ENCODE measurements at places on chromosomes 7 and 10.

- no peaks in the 10 kb centered on the region for H3K36me3 ChIP-seq
- H3K27me3 ChIP-seq: peaks cover 5% of the 10 kb centered on the region
- no peak overlapping the region for H3K27ac ChIP-seq
- no peak for DNase-seq
These were observed 379.7 kb upstream of the ZMIZ1 start for GRCh38 chr10:78688901-78689583.

DNA sequence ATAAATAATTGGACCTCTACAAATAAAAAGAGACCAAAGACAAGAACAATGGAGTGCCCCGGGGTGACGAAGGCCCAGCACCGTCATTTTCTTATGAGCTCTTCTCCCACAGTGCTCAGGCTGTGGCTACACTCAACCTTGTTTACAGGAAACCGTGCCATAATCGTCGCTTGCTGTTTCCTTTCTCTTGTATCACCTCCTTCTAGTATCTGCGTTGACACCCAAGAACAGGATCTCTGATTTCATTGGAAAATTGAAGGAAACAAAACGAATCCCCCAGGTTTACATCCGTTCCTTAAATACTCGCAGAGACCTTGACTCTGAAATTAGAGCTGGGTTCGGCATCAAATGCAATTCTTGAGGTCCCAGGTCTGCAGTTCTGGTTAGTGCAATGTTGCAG lies 1.7 kb upstream of the IGFBP3 start:
- H3K27me3 ChIP-seq: peaks cover 18% of the 10 kb centered on the region
- H3K4me3 ChIP-seq: peak overlapping the region; percentile 88
- H3K4me1 ChIP-seq: peaks cover 25% of the 10 kb centered on the region

DNA sequence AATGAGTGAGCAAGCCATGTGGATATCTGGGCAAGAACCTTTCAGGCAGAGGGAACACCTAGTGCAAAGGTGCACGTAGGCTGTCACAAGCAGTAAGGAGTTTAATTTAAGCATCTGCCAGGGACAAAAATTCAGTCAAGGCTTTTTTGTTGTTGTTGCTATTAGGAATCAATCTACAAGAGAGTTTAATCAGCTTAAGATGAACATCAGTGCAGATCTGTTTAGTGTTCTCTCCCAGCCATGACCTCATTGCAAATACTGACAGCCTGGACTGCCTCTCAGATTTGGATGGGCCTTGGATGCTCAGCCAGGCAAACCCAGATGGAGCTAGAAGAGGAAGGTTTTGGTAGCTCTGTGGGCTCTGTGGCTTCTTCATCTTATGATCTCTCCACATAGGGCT lies 3.3 kb upstream of the GLCCI1 start:
- no peaks in the 10 kb centered on the region for H3K36me3 ChIP-seq
- H3K4me1 ChIP-seq: no peaks in the 10 kb centered on the region
- no peak overlapping the region for H3K4me3 ChIP-seq
- DNase-seq: no peak

DNA sequence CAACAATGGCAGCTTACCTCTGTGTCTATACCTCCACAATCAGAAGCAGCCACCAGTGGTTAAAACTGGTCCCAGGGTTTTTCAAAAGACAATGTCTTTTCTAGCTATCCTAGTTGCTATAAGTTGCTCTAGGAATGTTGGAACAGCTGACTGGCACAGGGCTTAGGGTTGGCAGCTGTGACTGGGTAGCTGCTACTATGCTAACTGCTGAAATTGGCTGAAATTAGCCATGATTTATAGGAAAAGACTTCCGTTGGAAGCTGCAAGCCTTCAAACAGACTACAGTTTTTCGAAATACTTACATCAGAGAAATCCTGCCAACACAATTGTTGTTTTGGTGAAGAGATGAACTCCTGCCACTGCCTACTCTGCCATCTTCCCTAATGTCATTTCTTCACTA lies 102.3 kb downstream of the MKX start:
- H3K4me1 ChIP-seq: peaks cover 4% of the 10 kb centered on the region
- H3K4me3 ChIP-seq: no peak overlapping the region
- no peaks in the 10 kb centered on the region for H3K36me3 ChIP-seq
- no peak for DNase-seq
- H3K27ac ChIP-seq: no peak overlapping the region

Measured in mesenchymal stem cell (in vitro differentiated cells and primary cell).